NCI-H1417 treated with DMSO at 0.1 percent for 48 hours (cell line): ENCODE measurements at places on chromosomes 16 and 17.

DNA sequence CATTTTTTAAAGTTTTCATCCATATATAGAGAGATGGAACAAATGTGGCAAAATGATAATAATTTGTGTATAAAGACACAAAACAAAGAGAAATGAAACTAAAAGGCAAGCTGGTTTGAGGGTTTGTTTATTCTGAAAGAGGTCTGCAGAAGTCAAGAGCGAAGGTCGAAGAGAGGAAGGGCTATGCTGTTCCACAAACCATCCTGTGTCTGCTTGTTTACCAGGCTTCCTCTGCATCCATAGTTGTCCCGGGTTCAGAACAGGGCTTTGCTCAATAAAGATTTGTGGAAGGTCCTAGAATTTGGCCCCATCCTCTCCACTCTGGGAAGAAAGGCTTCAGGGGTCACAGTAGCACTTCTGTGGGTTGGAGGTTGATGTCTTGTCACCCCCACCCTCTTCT, 2.4 kb upstream of the MARVELD3 start:
- DNase-seq, result no peak

DNA sequence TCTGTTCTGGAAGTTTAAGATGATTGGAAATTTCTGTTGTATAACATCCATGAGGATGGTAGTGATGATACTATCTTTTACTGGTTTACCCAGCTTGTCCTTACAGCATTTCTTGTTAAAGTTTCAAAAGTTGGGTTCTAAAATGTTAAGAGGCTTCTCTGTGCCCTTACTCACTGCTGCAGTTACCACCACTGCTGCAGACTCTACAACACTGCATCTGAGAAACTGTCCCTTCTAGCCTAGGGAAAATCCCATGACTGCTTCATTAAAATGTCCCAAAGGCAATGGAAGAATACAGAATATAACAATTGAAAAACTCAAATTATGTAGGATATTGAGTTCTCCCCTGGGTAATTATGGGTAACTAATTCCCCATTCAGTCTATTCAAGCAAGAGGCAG, 3.8 kb upstream of the NSRP1 start:
- no peak for DNase-seq

DNA sequence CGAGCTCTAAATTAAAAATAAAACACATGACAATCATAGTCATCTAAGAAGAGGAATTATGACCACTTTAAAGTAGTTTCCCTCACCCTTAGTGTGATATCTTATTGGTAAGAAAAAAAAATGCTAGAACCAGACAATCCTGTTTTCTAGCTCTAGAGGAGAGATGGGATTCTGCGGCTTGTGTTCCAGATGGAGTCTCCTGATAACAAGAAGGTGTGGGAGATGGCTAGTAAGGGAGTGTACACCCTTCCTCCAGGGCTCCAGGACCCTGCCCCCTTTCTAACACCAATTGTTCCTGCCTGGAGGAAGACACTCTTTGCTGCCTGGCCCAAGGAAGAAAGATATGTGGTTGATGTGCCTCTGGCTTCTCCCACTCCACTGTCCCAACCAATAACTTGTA, 68.8 kb upstream of the FBXO47 start:
- no peak for DNase-seq

DNA sequence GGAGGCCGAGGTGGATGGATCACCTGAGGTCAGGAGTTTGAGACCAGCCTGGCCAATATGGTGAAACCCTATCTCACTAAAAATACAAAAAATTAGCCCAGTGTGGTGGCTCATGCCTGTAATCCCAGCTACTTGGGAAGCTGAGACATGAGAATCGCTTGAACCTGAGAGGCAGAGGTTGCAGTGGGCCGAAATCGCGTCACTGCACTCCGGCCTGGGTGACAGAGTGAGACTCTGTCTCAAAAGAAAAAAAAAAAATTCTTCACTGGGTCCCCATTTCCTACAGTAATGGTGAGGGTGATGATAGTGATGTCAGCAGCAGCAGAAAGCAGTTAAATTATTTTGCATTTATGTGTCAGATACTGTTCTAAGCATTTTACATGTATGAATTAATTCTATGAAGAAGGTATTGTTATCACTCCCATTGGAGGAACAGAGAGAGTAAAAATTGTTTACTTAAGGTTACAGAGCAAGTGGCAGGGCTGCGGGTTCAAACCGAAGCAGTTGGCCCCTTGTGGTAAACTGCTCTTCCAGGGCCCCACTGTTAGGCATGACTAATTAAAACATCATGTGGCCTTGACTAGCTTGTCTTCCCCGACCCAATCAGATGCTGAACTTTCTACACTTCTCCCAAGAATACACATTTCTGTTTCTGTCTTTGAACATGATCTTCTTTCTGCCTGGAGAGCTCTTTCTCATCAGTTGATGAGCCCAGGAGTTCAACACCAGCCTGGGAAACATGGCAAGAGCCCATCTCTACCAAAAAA, 45.8 kb downstream of the STAT3 start:
- no peak for DNase-seq

DNA sequence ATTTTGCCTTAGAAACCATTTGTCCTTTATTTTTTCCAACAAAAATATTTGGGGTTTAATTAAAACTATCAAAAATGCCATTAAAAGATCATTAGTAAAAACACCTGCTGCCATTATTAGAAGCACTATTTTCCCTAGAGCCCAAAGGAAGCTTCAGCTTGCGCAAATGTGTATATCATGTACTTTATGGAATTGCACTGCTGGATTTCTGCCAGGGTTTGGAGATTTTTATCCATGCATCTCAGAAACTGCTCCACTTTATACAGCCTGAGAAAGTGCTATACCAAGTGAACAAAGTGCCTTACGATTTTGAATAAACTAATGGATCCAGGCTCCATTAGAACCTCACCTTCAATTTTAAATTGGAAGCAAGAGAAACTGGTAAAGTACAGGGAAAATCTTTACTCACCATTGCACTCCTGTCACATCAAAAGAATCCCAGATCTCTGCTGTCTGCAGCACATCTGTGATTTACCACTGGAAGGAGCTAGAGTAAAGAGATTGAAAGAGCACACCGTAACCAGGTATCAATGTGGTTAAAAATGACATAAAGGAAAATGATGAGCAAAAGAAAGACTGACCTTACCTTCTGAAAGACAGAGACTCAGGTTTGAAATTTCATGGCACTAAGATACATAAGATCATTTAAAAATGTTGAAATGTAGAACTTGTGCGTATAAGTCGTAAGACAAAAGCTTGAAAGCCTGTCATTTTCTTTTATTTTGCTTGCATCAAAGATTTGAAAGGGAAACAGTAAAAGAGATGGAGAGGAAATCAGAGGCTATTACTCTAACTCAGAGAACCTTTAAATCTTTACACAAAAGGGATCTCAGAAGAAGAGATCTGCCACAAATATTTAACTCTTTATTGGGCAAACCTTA, 678.1 kb upstream of the GOT2 start:
- DNase-seq, result no peak

GRCh38 chr17:66495035-66495434, 192.6 kb downstream of the PRKCA start:
- DNase-seq, result no peak

- no peak for DNase-seq
Observed at GRCh38 chr16:81041696-81042095, 6.1 kb downstream of the ATMIN start.

DNA sequence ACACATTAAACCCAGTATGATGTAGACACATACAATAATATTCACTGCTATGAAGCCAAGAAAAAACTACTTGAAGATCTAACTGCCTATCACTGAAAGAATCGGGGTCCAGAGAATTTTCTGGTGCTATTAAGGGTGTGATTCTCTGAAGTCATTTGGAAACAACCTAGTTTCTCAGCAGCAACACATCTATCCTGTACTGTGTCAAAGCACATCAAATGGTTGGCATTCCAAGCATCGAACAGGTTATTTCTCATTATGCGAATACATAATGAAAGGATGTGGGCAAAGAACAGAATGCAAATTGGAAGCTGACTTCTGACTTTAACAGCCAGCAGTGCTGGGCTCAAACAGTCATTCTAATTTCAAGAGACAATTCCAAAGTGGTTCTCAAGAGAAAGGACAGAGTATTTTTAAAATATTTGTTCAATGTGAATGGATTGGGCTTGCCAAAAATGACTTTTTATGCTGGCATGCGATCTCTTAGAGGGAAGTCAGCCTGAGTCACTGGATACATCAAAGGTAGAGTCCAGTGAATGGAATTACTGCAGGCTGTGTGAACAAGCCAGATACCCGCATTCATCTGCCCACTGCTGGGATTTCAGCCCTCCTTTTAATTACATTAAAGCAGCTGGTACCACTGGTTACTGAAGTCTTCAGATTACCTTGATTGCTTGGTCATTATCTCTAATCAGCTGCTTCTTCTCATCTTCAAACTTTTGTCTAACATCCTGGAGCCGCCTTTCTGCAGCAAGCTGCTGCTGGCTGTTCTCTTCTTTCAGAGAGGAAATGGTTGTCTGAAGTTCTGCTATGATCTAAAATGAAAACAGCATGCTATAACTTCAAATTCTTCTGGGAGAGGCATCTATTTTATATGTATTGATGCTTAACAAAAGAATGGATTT, 181.2 kb upstream of the AXIN2 start:
- DNase-seq, result no peak

GRCh38 chr17:15307710-15308111, 33.7 kb downstream of the TEKT3 start:
- no peak for DNase-seq

DNA sequence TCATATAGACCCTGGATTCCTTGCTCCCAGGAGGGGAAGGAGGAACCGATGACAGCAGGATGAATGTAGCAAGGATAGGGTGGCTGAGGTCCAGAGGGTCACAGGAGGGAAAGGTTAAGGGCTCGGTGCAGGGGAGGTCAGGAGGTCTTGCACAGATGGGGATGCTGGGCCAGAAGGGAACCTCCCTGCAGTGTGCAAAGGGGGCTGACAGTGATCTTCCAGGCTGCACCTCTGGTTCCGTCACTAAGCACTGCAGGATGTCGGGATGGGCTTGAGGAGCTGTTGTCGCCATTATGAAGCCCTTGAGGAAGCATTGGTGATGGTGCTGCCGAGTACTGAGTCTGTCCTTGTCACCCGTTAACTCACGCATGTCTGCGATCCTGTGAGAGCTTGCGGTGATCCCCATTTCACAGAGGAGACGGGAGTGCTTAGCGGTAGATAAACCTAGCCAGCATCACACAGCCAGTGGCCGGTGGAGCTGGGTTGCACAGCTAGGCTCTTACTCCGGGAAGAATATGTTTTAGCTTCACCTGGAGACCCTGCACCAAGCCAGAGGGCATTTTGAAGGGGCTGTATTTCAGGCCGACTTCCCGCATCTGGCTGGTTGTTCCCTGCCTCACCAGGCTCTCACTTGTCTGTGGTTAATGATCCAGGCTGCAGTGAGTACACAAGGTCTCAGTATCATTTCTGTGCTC, 120.4 kb downstream of the SNX29 start:
- DNase-seq, result no peak

DNA sequence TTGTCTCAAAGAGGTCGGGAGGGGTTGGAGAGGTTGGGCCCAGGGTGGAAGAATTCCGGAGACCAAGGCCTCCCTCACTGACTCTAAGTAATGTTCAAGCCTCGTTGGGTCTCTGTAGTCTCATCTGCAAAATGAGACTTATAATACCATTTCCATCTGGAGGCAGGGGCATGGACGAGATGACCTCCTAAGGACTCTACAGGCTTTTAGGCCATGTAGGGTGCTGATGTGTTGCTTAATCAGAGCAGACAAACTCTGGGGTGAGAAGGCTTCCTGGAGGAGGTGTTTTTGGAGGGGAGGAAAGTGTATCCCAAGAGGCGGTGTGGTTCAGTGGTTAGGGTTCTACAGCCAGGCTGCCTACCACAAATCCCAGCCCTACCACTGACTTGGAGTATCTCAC, 3.1 kb downstream of the SPPL2C start:
- no peak for DNase-seq

DNA sequence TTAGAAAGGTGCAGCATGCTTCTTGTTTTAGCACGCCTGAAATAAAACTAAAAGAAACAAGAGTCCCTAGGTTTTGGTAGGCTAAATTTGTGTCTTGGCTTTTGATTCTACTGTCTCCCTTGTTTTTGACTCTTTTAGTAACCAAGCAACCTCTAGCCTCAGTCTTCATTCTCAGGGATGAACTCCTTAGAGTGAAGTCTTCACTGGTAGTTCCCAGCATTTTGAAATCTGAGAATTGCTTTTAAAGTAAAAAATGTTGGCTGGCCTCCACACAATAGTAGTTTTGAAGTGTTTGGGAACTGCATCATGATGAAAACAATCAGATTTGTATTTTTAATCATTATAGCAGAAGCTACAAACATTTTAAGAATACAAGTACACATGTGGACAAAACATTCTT, 6.1 kb upstream of the CDR2 start:
- DNase-seq, result no peak

DNA sequence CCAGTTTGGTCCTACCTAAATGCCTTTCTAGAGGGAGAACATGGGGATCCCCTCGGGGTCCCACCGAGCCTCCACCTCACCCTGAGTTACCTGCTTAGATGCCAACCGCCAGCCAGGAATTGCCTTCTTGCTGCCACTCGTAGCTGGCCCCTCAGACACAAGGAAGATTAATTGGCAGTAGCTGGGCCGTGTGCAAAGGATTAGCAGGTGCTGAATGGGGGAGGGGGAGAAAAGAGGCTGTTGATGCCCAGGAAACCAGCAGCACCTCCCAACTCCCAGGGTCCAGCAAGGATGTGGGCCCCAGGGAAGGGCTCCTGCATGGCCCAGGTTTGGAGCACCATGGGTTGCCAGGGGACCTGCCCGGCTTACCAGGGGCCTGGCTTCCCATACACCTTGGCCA, at the start of gene CNGB1:
Gene CNGB1, minus strand, starts transcription at position 159 of the 400 bp plus-strand sequence. CDS start 3,842 bp downstream, outside the sequence.
- no peak for DNase-seq
